ENCODE measurements at places on chromosomes 6 and 20.

DNA sequence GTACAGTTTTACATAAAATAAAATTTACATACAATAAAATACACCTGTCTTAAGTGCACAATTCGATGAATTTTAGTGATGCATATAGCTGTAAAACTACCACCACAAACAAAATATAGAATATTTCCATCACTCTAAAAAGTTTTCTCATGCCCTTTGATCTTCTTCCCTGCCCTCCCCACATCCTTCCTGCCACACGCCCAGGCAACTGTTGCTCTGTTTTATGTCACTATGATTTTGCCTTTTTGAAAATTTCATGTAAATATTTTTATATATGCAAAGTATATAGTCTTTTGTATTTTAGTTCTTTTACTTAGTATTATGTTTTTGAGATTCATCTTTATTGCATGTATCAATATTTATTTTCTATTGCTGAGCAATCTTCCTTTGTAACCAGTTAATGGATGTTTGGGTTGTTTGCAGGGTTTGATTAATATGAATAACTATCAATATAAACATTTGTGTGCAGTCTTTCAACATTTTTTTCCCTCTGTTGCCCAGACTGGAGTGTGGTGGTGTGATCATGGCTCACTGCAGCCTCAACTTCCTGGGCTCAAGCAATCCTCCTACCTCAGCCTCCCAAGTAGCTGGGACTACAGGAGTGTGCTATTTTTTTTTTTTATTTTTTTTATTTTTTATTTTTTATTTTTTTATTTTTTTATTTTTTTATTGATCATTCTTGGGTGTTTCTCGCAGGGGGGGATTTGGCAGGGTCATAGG is 23.8 kb upstream of the SAMHD1 start:
- DNase-seq, result peak; percentile 24

- no peak for DNase-seq
Observed at GRCh38 chr6:169424821-169425240, 171.2 kb upstream of the THBS2 start.

DNA sequence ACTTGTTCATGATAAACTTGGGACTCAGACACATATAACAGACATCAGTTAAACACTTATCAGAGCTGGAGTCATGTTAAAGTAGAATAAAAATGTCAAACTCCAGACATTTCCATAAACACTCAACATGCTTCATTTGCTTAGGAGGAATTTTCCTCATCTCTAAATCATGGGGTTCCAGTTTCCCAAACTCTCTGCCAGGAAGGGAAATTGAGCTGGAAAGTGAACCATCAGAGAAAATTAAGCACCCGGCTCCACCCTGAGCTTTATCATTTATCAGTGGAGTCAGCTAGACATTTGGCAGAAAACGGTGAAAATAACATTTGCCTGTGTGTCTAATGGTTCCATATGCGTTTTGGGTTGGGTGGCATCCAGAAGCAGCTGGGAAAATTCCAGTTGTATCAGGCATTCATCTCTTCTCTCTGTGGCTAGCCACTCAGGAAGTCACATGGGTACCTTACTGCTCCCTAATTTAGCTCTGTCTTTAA is 25.3 kb upstream of the ZNFX1 start:
- no peak for DNase-seq

GRCh38 chr6:80930376-80930775 is 822.1 kb downstream of the TENT5A start:
- no peak for DNase-seq

GRCh38 chr20:57834306-57835073 is 124.7 kb upstream of the PMEPA1 start:
- no peak for DNase-seq

DNA sequence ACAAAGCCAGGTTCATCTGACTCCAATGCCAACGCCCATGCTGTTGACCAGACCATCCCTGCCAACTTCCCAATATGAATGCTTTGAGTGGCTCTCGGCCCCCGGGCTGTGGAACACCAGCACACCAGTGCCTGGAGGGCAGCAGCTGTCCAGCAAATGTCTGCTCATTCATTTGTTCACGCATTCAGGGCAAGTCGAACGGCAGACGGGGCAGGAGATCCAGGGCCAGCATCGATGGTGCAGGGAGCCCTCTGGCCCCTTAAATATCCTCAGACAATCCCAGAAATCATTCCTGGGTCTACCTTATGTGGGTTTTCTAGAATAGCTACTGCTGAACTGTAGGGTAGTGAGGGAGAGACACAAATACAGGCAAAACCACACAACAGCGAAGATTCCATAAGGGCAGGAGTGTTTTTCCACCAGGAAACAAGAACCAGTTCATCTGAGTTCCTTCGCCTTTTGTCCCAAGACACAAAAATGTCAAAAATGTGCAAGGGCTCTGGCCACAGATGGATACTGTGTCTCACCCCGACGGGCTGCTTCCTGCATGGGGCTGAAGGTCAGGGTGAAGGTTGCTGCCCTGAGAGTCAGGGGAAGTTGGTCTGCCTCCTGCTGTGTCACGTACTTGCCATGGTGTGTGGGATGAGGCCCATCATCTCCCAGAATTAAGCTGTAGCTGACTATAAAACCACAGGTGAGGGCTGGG is 15.5 kb downstream of the RIPOR3 start:
- no peak for DNase-seq

GRCh38 chr6:27237089-27237803 is 10.3 kb upstream of the PRSS16 start:
- no peak for DNase-seq

DNA sequence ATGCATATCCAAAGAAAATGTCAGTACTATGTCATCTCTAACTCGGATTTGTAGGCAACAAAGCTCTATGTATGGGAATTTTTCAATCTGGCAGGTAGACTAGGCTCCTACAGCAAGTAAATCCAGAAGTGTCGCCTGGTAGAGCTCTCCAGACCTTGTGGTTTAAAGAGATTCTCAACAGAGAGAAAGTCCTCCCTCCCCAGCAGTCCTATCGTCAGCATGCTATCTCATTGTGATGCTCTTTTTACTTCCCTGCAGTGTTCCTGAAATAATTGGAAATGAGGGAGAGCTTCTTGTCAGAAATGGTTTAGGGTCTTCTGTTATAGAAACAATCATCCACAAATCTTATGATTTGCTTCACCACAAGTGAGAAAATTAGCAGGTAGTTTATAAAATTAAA is 395.4 kb downstream of the FRK start:
- DNase-seq, result no peak

GRCh38 chr20:44180814-44181213 is 6.2 kb downstream of the JPH2 start:
- DNase-seq, result no peak

- no peak for DNase-seq
Observed at GRCh38 chr6:168210239-168211105, 109.1 kb downstream of the DACT2 start.

GRCh38 chr6:551405-551804 is 105.5 kb downstream of the HUS1B start:
- DNase-seq, result no peak

- DNase-seq, result no peak
Observed at GRCh38 chr6:129852257-129852858, 8.8 kb downstream of the TMEM244 start.

DNA sequence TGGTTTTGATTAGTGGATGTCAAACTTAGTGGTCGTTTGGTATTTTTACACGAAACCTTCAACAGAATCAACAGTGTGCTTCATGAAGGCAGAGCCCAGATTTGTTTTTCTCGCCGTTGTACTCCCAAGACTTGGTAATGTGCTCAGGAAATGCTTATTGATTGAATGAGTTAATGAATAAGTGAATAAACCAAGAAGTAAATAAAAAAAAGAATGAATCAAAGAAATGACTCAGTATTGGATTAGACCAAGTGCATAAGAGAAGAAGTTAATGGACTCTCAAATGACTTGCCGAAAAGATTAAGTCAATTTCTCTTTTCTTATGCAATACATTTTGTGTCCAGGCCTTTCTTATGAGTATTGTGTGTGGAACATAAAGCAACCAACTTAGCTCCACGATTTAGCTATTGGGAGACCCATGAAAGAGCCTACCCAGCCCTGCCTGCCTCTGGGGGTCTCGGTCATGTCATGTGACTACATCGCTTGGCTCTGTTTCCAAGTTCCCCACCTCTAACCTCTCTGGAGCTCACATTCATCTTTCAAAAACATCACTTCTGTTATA is 10.6 kb upstream of the FUCA2 start:
- DNase-seq, result no peak

Data from stimulated activated CD8-positive, alpha-beta memory T cell treated with anti-CD3 and anti-CD28 coated beads, Interleukin-15, amount 100 ng/mL, for 1 hour (primary cell).